ENCODE measurements at places on chromosomes 13 and 19. TPM values are rescaled to one million over a fixed set of nuclear protein-coding genes. Genes with fewer than 3 reads are reported as not detected.

LGALS7B gene
- not detected for total RNA-seq

ARHGEF18 gene
- total RNA-seq: 6.0 TPM

FCER2 gene
- not detected for total RNA-seq

CEACAM5 gene
- total RNA-seq: not detected

FGF22 gene
- total RNA-seq: not detected

ZIM2 gene
- total RNA-seq: not detected

RGL3 gene
- 1.6 TPM for total RNA-seq

ABCA7 gene
- 19.5 TPM for total RNA-seq

NLRP7 gene
- total RNA-seq: not detected

ADAMTSL5 gene
- total RNA-seq: 14.5 TPM

CYP2A7 gene
- total RNA-seq: not detected

UNC13A gene
- 0.19 TPM for total RNA-seq

FTL gene
- 802 TPM for total RNA-seq

N4BP2L1 gene
- 2.7 TPM for total RNA-seq

ZNF726 gene
- 0.25 TPM for total RNA-seq
